ENCODE measurements at places on chromosomes 11 and 22.

- DNase-seq: no peak
Observed at GRCh38 chr22:46569055-46569847, 31.8 kb upstream of the CELSR1 start.

DNA sequence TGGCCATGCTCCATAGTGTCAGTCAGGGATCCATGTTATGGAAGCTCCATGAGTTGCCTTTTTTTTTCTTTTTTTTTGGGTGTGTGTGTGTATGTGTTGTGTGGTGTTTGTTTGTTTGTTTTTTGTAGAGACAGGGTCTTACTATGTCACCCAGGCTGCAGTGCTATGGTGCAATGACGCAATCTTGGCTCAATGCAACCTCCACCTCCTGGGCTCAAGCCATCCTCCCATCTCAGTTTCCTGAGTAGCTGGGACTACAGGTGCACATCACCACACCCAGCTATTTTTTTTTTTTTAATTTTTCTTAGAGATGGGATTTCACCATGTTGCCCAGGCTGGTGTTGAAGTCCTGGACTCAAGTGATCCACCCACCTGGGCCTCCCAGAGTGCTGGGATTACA lies 1.1 kb upstream of the TRIM22 start:
- DNase-seq: no peak

DNA sequence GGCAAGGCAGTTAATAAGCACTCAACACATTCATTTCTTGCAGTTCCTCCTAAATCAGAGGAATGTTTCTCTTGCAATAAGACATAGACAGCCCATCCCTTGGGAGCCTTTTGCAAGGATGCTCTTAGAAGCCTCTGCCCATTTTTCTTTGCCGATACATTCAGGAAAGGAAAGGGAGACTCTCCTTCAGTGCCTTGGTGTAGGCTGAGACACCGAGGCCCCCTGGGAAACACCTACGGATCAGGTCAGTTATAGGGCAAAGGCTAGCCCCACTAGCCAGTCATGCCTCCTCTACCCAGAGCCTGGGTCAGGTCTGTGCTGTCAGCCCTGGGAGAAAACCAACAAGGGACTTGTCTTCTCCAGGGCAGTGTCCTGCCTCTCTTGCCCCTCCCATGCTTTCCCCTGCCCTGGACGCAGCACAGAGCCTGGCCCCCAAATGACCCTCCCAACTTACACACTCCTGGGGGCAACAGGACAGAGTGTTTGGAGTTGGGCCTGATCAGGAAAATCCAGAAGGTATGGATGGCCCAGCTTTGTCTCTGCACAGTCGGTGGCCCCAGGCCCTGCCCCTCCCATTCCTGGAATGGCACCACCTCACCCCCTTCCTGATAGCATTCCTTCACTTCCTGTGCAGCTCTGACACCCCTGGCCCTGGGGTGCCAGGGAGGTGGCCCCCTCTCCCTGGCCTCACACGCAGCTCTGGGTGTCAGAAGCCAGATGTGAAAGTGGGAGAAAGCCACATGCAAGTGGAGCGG lies 18.3 kb downstream of the ANKK1 start:
- DNase-seq: no peak

GRCh38 chr11:14617241-14618027 lies 26.2 kb upstream of the PDE3B start:
- peak; percentile 28 for DNase-seq

DNA sequence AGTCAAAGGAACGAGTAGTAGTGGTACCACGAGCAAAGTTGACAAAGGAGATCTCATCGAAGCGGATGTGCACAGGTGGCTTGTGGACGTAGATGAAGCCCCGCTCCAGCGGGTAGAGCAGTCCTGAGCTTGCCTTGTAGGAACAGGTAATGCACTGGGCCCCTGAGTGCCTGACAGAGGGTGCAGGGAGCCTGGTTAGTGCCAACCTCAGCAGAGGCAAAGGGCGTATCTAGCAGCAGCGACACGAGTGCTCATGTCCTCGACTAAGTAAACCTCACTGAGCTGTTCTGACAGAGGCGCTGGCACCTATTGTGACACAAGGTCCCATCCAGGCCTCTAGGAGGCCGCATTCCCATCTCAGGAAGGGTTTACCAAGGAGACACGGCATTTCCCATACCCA lies 4.0 kb downstream of the SSRP1 start:
- no peak for DNase-seq

GRCh38 chr11:81211050-81211449 lies 1522.6 kb downstream of the FAM181B start:
- DNase-seq: no peak

DNA sequence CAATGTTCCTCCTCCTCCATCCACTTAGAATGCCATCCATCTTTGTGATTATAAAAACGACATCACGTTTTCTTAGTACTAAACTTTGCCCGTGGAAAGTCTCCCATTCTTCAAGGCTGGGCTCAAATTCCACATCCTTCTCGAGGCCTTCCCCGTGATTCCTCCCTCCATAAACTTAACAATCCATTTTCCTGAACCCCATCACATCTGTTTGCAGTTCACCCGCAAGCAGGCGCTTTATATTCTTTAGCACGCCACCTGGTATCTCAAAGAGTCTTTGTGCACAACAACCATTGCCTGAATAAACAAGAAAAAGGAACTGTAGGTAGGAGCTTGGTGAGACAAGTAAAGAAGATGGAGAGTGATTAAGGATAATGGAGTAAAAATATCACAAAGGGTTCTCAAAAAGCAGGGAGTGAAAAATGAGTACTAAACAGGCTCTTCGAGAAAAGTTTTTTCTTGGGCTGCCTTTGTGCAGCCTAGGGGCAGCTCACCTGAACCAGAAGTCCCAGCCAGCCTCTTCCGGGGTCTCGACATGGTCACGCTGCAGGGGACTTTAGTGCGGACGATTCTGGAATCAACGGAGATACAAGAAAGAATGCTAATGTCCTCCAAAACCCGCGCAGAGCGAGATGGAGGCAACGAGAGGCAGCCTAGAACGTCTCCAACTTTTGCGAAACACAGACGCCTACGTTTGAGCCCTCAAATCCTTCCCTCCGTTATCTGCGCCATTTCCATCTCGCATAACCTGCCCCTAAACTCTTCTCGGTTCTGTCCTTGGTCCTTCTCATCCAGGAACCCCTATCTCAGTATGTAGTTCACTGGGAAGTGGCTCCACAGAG lies 585 bp downstream of the THYN1 start:
- DNase-seq: peak; percentile 45

DNA sequence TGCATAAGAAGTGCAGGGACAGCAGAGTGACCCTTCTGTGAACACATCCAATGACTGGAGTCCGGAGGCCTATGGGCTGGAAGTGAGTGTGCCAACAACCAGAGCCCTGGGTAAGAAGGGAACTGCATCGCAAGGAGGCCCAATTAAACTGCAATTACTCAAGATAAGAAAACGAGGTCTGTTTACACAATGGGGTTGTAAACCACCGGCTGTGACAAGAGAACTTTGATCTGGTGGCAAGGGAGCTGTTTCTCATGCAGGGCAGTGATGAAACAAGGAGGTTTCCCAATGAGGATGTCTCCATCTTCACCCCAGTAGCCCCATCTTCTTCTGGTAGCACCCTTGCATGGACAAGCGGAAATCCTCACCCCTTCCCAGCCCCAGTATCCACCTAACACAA lies 21.5 kb downstream of the ETS1 start:
- no peak for DNase-seq

GRCh38 chr22:44669561-44669976 lies 32.4 kb upstream of the PRR5 start:
- no peak for DNase-seq

GRCh38 chr11:132405728-132406127 lies 1035.3 kb downstream of the NTM start:
- no peak for DNase-seq

GRCh38 chr11:64443001-64443400 lies 84.0 kb downstream of the RPS6KA4 start:
- DNase-seq: no peak

- peak; percentile 41 for DNase-seq
Observed at GRCh38 chr11:1770528-1770927, 6.8 kb upstream of the CTSD start.

DNA sequence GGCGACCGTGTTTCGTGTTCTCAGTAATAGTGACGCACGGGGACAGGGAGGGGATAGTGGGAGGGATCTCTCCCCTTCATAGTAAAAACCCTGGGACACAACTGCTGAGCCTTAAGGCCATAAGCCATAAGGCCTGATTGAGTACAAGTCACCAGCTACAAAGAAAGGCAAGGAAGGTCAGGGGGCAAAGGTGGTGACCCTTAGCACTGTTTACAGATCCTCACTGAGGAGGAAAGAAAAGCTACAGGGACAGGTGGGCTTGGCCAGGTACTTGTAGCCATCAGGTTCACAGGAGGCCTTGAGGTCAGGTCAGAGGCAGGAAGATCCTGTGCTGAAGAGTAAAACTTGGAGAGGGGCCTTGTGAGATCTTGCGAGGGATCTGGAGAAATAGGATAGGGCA lies 15.1 kb upstream of the AMPD3 start:
- no peak for DNase-seq

DNA sequence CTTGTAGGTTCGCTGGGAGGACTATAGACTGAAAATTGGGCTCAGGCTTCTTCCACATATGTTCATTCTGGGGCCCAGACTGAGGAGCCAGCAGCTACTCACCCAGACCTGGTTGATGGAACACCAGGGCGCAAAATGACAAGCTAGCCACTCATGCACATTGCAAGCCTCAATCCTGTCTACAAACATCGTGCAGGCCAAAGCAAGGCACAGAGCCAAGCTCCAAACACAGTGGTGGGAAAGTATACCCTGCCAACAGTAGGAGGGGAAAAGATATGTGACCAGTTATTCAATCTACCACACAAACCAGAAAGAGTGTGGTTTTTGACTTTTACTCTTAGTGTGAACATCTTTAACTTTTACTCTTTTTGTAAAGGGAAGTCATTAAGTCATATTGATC lies 660.5 kb downstream of the NTM start:
- no peak for DNase-seq

DNA sequence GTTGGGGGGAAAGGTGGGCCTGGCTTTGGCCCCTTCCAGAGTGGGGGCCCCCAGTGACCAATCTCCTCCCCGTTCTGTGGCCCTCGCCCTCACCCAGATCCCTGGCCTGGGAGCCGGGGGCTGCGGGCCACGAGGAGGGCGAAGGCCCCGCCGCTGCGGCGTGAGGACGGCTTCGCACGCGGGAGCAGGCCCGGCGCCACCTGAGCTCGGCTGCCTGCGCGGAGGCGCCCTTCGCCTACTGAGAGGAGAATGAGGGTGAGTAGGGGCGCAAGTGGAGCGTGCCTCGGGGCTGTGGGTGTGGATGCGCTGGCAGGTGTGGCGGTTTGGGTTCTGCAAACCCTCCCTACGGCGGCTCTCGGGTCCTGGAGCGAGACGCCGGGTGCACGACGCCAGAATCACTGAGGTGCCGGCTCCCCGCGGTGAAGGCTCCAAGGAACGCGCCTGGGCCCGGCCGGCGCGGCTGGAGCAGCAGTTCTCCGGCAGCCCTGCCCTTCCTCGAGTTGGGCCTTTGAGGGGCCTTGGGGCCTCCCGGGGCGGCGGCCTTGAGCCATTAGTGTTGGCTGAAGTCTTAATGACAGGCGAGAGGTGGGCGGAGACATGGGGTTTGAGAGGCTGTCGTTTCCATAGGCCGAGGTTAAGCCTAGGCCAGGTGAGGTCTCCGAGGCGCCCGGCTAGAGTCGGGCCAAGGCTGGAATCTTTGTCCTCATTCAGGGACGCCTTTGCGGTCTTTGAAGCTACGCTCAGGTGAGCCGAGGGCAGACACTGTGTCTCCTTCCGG lies 65.3 kb downstream of the CTTN start:
- no peak for DNase-seq

DNA sequence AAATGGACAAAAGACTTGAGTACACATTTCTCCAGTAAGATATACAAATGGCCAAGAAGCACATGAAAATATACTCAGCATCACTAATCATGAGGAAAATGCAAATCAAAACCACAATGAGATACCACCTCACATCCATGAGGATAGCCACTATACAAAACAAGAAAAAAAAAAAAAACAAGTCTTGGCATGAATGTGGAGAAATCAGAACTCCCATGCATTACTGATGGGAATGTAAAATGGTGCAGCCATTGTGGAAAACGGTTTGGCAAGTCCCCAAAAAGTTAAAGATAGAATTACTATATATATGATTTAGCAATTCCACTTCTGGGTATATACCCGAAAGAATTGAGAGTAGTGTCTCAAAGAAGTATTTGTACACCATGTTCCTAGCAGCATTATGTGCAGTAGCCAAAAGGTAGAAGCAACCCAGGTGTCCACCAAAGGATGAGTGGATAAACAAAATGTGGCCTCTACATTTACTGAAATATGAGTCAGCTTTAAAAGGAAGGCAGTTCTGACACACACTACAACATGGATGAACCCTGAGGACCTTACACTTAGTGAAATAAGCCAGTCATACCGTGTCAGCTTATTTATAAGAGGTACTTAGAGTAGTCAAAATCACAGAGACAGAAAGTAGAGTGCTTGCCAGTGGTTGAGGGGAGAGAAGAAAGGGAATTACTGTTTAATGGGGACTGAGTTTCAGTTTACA lies 146.3 kb downstream of the WNT7B start:
- peak; percentile 54 for DNase-seq

DNA sequence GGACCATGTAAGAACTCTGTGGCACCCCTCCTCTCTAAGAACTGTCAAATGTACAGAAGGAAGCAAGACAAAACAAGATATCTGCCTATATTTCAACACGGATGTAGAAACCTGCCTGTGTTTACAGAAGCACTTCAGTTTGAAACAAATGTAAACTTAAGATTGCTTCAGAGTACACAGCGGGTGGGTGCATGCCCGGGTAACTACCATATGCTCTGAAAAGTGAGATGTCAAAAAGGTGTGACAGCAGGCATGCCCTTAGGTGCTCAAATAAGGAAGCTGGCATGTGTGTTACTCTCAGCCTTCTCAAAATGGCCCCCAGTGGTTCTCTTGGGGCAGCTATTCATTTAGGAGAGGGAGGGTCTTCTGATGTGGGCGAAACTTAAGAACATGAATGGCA lies 5.2 kb downstream of the ACP2 start:
- no peak for DNase-seq

DNA sequence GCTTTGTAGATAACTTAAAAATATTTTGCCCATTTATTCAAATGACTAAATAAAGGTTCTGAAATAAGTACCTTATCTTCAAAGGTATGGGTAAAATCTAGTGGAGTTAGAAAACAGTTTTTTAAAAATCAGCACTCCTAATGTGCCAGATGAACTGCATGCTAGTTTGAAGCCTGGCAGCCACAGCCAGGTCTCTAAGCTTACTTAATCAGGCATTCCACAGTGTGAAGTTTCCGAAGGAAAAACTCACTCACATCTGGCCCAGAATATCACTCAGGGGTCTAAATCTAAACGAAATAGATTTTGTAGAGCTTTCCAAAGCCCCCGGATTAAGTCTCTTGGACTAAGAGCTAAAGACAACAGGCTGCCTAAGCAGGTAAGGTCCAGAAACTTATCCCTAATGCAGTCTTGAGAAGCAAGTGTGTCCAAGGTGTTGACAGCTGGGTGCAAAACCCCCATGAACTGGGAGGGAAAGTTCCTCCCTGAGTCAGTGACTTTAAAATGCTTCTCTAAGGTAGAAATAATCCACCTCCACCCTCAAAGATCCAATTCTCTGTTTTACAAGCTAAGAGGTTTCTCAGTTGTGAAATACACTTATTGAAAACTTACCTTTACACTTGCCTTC lies 157.6 kb downstream of the FCHSD2 start:
- DNase-seq: no peak

DNA sequence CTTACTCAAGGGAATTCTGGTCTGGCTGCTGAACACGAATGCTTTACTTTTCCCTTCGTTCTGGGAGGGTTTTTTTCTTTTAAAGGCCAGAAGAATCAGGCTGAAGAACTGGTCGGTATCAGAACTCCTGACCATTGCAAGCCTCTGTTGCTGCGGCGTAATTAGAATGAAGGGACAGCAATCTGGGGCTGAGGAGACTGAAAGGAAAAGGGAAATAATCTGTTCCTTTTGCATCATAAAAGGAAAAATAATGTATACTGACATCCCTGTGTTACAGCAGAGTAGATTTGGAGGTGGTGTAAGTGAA lies 670 bp downstream of the SC5D start:
- DNase-seq: no peak
